ENCODE measurements at places on chromosomes 3 and 15.

DNA sequence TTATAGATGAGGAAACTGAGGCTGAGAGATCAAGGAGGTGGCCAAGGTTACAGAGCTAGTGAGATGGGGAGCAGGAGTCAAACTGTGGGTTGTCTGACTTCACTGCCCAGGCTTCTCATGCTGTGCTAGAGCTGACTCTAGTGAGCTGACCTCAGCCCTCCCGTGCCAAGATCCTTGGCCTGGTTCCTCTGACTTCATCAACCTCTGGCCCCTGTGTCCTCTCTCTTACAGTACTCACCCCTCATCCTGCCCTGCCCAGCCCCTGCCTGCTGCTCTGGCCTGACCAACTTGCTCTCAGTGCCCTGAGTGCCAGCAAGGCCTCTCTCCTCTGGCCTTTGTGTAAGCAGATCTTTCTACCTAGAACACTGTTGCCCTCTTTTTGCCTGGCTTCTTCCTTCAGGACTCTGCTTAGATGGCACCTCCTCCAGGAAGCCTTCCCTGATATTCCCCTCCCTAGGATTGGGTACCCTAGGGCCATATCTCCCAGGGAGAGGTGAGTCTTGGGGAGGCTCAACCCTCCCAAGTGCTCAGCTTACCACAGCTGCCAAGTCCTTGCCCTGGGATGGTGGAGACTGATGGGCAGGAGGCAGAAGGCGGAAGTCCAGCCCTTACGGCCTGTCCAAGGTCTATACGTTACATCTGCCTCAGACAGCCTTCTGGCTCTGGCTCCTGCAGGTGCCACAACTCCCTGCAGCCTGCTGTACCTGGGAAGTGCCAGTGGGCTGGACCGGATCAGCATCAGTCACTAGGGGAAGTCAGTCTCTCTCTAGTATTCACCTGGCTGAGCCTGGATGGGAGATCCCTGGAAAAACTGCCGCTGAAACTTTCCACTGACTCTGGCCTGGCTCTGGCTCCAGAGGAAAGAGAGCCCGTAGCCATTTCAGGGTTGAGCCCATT, 36.3 kb upstream of the FAM107A start:
- DNase-seq = no peak

DNA sequence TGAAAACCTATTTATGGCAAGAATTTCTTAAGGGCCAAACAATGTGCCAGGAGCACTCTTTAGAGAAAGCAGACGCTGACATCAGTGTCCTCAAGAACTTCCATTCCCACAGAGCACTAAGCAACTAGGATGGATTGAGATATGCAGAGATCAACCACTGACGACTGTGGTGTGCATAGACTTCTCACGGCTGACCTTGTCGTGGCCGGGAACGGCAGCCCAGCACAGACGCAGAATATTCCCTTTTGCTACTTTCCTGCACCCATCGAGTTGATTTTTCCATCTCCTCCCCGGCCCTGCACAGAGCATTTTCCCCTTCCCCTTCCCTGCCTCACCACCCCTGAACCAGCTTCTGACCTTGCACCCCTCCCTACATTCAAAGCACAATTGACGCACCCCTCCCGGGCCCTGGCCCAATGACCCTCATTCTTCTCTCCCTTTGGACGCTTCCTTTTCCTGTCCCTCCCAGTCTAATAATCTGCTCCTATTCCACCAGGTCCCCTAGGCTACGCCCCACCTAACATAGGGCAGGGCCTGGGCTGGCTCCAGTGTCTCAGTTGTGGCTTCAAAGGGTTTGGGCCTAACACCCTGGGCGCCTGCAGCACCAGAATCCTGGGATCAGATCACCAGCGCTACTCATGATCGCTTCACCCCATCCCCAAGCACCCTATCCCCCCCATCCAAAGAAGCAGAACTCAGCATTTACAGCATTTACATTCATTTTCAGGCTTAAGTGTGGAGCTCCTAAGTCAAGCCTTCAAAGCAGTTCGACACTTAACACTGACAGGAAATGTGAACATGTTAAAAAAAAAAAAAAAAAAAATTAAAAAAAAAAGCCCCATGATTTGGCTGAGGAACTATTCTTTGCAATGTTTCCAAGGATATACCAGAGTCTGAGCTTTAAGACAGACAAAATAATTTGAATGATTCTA, 151.2 kb downstream of the FOXP1 start:
- DNase-seq = no peak

- DNase-seq = no peak
These were observed 54.8 kb downstream of the DPH6 start for GRCh38 chr15:35491173-35491572.

DNA sequence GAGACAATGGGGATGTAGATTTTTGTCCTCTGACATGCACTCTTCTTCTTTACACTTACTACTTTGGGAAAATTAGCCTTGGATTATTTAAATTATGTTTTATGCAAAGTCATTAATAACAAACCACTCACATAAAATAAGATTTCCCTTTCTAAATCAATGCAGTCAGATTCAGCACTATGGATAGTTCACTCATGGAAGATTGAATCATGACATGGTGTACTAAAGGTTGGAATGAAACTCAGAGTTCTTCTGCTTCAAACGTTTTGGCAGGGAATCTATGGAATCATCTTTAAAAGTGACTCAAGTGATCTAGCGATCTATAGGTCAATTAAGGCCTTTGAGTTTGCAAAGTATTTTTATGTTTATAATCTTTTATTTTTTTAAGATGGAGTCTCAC, 154.3 kb downstream of the KCNMB2 start:
- no peak for DNase-seq

DNA sequence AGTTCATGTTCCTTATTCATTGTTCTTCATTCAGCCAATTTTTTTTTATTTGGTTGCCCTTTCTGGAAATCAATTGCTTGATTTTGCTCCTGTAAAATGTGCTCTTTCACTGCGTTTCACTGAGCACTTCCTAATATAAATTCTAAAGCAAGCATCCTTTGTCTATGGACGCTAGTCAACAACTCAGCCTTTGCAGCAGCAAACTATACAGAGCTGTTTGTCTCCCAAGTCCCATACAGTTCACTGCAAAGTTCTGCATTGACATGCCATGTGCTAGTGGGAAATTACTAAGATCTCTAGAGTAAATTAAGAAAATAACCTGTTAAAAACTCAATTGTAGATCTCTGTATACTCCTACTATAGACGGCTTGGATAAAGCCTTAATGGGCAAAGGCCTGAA, 130.1 kb upstream of the BHLHE40 start:
- no peak for DNase-seq

GRCh38 chr15:57308170-57308545, 68.1 kb upstream of the CGNL1 start:
- no peak for DNase-seq

DNA sequence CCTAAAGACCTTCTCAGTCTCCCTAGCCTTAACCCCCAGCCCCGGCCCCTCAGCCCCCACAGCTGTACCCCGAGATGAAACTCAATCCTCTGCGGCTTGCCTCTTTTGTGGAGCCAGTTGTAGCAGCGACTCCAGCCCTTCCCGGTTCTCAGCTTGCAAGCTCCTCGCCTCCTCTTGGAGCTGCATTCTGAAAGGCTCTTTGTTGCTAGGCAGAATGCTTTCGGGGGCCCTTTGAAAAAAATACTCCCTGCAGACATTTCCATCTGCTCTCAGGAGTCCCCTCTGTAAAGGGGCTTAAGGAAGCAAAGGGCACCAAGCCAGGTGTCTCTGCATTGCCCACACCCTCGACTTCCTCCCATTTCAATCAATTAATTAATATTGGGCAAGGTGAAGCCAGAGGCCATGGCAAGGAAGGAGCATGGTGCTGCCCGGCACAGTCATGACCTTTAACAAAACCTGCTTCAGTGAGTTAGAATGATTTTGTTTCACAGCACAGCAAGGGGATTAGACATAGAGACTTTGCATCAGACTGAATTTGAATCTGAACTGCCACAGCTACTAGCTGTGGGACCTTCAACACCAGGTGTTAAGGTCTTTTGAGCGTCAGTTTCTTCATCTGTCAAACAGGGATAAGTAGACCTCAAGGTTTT, 65.5 kb downstream of the SRGAP3 start:
- no peak for DNase-seq

- no peak for DNase-seq
These were observed 139.9 kb downstream of the ROBO2 start for GRCh38 chr3:77179762-77180161.

- DNase-seq = no peak
These were observed 69.2 kb downstream of the PLXNA1 start for GRCh38 chr3:127052121-127052561.

GRCh38 chr3:119548341-119548740, 11.1 kb downstream of the CD80 start:
- no peak for DNase-seq

DNA sequence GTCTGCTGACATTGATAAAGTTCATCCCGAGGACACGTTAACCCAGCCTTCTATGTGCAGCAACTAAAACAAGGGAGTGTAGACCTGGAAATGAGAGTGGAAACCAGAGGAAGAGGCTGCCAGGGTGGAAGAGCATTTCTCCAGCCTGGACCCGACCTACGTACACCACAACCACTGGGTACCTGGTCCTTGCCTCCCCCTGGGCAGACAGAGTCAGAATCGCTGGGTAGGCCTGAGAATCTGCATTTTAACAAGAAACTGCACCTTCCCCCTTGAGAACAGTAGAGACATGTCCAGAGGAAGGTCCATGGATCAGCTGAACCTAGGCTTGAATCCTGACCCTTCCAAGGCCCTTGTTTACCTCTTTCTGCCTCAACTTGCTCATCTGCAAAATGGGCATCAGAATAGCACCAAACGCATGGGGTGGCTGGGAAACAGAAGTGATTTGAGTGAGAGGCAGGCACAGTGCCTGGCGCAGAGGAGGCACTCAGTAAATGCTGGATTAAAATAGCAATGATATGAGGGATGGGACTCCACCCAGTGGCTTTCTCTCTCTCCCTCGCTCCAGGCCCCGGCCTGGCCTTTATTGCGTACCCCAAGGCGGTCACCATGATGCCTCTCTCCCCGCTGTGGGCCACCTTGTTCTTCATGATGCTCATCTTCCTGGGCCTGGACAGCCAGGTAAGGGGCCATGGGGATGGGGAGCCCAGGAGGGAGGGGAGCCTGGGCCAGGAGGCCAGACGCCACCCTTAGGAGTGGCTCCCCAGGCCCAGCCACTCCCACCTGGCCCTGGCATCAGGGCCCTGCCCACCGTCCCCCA, 66.9 kb upstream of the SLC6A1 start:
- no peak for DNase-seq

GRCh38 chr3:420584-420983, 224.0 kb downstream of the CHL1 start:
- DNase-seq = no peak

GRCh38 chr3:4776980-4777581, 202.2 kb upstream of the BHLHE40 start:
- no peak for DNase-seq

GRCh38 chr15:73712107-73712506, 27.9 kb downstream of the CD276 start:
- no peak for DNase-seq

DNA sequence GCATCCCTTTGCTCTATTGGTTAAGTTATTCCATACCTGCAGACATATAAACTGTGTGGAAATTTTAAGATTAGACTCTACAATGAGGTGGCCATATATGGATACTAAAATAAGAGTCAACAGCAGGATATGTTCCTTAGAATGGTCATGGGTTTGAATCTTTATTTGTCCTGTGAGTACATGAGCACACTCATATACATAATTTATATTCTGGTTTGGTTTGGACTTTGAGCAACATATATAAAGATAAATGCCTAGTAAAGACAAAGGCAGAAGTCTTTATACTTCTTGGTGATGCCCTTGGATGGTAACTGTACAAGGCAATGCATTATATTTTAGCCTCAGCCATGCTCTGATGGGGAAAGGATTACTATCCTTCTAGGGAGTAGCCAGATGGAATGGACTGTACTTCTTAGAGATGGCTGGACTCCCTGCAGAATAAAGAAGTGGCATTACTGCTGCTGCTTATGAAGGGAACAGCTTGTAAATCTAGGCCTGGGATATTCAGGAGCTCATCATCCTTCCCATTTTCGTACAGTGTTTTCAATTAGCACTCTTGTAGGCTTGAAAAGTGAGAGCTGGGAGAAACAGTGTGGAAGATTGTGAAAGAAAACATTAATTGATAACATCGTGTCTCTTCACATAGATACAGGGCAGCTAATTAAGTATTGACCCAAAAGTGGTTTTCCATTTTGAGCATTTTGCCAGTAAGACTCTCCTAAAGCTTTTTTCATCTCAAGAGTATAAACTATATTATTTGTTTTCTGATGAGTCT, 60.4 kb downstream of the HMG20A start:
- DNase-seq = no peak

DNA sequence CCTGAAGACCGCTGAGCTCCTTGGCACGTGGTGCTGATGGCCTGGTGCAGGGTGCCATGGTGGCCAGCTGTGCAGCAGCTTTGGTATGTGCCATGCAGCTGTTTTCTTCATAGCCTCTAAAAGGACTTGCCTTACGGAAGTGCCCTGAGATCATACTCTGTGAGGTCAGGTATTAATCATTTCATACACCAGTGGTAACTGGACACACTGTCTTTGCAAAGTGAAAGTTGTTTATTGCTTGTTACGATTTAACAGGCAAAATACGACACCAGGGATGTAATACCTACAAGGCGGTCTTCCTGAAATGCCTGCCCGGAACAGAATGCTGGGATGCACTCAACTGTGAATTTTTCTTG, 184.6 kb downstream of the ATP10A start:
- DNase-seq = no peak

Data from H4 (cell line).